Breast epithelium (tissue), 4 donors: ENCODE measurements at places on chromosomes 1 and 21. TPM values are rescaled to one million over a fixed set of nuclear protein-coding genes. Genes with fewer than 3 reads are reported as not detected.
A peak's percentile ranks its signal among the peaks of the same experiment; 100 is the strongest.

DNA sequence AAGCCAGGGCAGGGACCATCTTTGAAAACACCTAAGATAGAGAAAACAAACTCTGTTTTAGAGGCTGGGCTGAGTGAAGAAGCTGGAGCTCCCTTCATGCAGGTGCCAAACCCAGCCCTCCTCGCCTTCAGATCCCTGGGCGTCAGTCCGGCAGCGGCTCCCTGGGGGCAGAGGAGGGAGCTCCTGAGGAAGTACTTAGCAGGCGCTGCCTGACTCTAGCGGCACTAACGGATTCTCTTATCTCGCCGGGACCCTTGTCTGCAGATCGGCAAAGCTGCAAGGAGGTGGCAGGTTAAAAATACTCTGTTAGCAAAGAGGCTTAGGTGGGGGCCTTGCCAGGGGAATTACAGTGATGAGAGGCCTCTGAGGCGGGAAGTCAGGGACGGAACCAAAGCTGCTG is 79.6 kb downstream of the PLXNA2 start:
- no peak for DNase-seq

TEDDM1 gene
- not detected for total RNA-seq

RYR2 gene
- total RNA-seq: 0.59 TPM

GRCh38 chr1:228487336-228488124 is at the start of gene RNF187:
Gene RNF187 (plus strand): TSS chr1:228487382.
- peak; percentile 74 for DNase-seq

PTPRF gene
- total RNA-seq: 149 TPM

TMPRSS3 gene
- total RNA-seq: 27.2 TPM

MMP23B gene
- total RNA-seq: 7.5 TPM

MIXL1 gene
- not detected for total RNA-seq

GRCh38 chr1:91712981-91713841 is 172.7 kb downstream of the TGFBR3 start:
- no peak for DNase-seq

- no peak for DNase-seq
Measured at GRCh38 chr1:218164930-218165700, 120.0 kb upstream of the RRP15 start.

GRCh38 chr1:109928591-109929111 is 18.0 kb downstream of the CSF1 start:
- DNase-seq: no peak

PAPPA2 gene
- total RNA-seq: 1.2 TPM

- no peak for DNase-seq
Measured at GRCh38 chr1:246004301-246004700, 502.8 kb downstream of the SMYD3 start.

TRIM62 gene
- total RNA-seq: 10.8 TPM

ESPN gene
- 11.1 TPM for total RNA-seq

F3 gene
- total RNA-seq: 115 TPM
